ENCODE measurements at places on chromosomes 12 and 14.

GRCh38 chr12:124490584-124491305 is 76.7 kb downstream of the NCOR2 start:
- no peak for DNase-seq

GRCh38 chr14:91847693-91848092 is 19.6 kb downstream of the TC2N start:
- no peak for DNase-seq

GRCh38 chr12:111776836-111777344 is 10.2 kb downstream of the ALDH2 start:
- no peak for DNase-seq

- no peak for DNase-seq
These were observed 15.2 kb upstream of the LUM start for GRCh38 chr12:91126516-91126915.

DNA sequence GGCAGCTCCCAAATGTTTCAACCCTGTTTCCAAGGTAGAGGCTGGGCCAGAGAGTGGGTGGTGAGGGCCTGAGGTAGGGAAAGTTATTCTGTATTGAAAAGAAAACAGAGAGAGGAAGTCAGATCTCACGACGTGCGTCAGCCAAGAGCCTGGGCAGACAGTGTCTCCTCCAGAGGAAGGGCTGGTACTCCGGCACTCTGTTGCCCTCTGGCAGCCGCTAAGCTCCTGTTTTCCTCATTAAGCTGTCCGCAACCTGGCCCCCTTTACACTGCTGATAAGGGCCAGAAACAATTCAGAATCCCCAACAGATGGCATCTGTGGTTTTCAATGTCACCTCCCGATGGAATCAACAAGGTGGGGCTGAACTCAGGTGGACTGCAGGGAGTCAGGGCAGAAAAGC is 26.0 kb upstream of the LTBP2 start:
- DNase-seq: no peak

DNA sequence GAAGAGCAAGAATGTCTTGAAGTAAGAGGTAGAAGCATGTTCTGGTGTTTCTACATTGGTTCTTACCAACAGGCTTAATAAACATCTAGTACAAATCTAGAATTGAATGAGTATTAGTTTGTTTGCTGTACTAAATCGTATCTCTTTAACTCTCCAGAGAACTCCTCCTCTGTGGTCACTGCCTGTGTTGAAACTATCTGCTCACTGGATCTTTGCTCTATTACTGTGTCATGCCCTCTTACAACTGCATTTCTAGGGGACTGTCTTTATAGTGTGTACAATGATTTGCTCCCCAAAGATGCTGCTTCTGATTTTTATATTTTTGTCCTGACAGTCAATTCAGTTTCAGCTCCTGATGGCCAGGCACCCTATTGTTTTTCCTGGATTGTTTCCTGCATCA is 50.1 kb upstream of the E2F7 start:
- DNase-seq: no peak

DNA sequence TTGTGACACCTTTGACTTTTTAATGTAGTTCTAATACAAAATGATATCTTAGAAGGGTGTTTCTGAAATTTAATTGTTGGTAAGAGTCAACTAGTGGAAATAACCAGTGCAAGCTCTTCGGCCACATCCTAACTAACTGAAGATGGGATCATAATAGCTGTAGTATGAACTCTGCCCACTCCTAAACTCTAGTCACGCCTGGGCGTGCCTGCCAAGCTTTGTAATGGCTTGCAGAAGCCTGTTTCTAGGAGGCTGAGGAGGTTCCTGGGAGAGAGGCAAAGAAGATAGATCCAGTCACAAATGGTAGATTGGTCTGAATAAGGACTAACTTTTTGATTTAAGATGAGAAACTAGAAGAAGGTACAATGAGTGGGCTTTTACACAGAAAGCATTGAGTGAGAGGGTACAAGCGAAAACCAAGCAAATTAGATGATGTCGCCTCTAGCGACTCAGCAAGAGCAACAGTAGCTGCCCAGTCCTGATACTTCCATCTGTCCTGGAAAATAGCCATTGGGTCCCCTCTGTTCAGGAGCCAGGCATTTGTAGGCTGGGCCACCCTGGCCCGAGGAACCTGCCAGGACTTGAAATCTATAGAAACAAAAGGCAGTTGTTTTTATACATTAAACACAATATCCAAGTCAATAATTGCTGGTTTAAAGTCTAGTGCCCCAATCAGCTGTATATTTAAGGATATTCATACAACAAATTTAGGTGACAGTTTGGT is 148.8 kb downstream of the SLC38A4 start:
- DNase-seq: no peak

- DNase-seq: no peak
These were observed 41.7 kb upstream of the ANO4 start for GRCh38 chr12:100752841-100753240.

- no peak for DNase-seq
These were observed 1319.1 kb downstream of the TMEM121 start for GRCh38 chr14:106845286-106846087.

- DNase-seq: no peak
These were observed 18.0 kb downstream of the CLEC9A start for GRCh38 chr12:10048526-10048925.

GRCh38 chr12:89069431-89069830 is 282.9 kb downstream of the DUSP6 start:
- no peak for DNase-seq

DNA sequence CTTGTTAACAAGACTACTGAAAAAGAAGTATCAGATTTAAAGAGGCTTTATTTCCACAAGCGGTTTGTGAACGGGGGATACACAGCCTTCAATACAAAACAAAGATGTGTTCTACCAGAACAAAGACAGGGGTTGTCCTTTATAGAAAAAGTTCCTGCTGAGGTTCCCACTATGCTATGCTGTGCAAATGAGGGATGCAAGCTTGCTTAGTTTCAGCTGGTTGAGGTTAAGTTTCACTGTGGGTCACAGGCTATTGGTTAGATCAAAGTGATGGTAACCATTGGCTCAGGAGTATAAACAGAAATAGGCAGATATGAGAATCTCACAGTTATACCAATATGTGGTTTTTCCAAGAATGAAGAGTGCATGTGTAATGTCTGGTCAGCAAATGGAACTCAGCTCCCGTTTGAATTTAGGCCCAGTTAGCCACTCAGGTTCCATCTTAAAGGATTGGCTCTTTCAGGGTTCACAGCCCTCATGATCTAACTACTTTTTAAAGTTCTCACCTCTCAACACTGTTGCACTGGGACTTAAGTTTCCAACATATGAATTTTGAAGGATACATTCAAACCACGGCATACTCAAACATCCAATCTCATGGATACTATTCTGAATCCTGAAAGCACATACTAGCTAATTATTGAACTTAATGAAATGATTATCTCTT is 215.4 kb upstream of the DCN start:
- DNase-seq: no peak

DNA sequence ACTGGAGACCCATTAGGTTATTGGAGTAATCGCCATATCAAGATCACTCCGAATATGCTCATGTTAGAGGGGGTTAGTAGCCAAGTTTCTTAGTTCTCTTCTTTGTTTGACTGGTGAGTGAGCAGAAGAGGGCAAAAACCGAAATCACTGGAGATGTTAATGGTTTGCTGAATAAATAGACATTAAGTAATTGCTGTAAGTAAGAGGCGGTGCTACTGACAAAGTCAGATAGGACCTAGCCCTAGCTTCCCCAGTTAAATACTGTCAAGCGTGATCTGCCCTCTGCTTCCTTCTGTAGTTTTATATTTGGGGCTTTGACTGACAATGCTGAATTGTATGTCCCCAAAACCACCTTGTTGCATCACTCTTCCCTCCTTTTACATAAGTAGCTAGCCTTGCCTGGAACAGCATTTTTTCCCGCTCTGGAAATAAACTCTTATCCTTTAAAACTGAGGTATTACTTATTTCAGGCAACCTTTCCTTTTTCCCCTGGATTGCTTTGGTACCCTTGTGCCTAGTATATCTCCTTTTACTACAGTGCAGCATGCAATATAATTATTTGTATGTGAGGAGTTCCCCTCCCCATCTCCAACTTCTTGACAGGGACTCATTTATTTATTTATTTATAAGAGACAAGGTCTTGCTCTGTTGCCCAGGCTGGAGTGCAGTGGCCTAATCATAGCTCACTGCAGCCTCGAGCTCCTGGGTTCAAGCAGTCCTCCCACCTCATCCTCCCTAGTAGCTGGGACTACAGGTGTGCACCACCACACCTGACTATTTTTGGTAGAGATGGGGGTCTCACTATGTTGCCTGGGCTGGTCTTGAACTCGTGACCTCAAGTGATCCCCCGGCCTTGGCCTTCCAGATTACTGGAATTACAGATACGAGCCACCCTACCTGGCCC is 1.4 kb downstream of the SNRPF start:
- no peak for DNase-seq

DNA sequence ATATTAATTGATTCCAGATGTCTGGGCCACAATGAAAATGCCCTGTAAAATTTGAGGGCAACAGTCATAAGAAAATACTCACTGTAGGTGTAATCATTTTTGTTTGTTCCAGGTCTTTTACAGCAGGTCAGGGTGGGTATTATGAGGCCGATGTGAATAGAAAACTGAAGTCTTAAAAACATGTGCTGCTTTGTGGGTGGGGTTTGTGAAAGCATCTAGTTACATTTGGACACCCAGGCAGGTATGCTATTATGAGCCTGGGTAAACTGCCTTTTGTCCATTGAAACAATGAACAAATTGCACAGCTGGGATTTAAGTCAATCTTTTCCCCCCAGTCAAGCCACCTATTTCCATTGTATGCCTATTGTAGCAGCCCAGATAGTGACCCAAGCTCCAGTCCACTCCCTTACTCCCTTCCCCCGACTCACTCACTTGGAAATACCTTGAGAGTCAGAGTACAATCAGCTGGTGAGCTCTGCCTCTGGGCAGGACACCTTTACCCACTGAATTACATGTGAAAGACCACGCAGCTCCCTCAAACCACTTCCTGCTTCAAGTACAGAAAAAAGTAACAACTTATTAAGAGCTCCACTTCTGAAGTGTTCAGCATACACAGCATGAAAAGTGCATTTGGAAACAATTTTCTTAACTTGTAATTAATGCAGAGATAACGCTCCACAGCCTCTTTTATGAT is 1.8 kb downstream of the IGF1 start:
- peak; percentile 6 for DNase-seq

- DNase-seq: no peak
These were observed 261.5 kb downstream of the SUDS3 start for GRCh38 chr12:118637767-118638370.
